ENCODE measurements at places on chromosomes 7 and 10.

GRCh38 chr10:123149568-123150270, 1.8 kb downstream of the HMX2 start:
- peak; percentile 53 for DNase-seq

GRCh38 chr10:33015761-33016547, 57.9 kb upstream of the ITGB1 start:
- peak; percentile 92 for DNase-seq

- peak; percentile 77 for DNase-seq
These were observed 27.2 kb downstream of the GTF2IRD1 start for GRCh38 chr7:74480861-74481417.

GRCh38 chr10:8033812-8034465, 20.5 kb upstream of the GATA3 start:
- DNase-seq, result no peak

DNA sequence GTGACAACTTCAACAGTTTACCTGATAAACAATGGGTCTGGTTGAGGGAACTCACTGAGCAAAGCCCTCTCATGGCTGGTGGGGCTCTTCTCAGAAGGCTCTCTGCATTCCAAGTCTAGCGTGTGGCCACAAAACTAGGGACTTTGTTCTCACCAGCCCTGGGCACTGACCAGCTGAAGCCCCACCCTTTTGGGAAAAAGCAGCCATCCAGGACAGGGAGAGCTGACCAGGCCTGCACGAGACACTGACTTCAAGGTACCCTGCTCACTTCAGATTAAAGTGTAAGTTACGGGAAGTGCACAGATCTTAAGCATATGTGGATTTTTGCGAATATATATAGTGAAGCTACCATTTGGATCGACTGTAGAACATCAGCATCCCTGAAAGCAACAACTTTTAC, 67.4 kb upstream of the LRRC4 start:
- peak; percentile 45 for DNase-seq

DNA sequence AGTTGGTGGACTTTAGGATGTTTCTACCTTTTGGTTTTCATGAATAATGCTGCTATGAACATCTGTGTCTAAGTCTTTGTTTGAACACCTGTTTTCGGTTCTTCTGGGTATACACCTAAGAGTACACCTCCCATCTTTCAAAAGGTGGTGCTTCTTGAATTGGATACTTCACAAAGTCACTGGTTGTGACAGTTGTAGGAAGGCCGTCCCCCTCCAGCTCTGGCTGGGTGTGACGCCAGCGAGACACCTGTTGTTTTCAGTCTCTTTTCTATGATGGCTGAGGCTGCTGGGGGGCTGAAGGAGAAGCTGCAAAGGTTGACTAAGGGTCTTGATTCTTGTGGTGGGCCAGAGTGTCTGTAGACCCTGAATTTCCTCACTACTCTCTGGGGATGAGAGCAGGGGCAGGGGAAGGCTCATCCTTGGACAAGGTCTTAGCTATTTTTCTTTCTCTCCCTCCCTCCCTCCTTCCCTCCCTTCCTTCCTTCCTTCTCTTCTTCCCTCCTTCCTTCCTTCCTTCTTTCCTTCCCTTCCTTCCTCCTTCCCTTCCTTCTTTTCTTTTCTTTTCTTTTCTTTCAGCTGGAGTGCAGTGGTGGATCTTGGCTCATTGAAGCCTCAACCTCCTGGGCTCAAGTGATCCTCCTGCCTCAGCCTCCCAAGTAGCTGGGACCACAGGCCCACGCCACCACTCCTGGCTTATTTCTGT, 5.6 kb downstream of the NEURL1 start:
- no peak for DNase-seq

DNA sequence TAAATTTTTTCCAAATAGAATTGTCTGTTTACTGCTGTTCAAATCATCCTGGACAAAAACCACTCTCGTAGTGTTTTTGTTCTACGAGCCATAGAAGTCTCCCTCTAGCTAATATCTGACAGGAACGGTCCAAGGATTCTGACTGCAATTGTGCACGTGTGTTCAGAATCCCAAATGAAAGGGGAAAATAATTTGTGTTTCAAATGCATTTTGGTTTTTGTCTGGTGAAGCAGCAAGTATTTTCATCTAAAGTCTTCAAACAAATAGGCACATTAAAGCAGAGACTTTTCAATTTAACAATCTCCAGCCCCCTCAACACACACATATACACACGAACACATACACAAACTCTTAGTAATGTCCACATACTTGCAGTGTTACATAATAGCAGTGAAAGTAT, 475 bp downstream of the NEUROD6 start:
- DNase-seq, result no peak

GRCh38 chr7:130560972-130561371, 69.1 kb downstream of the MEST start:
- DNase-seq, result peak; percentile 70

- no peak for DNase-seq
These were observed 118.8 kb downstream of the DIP2C start for GRCh38 chr10:570628-571163.

DNA sequence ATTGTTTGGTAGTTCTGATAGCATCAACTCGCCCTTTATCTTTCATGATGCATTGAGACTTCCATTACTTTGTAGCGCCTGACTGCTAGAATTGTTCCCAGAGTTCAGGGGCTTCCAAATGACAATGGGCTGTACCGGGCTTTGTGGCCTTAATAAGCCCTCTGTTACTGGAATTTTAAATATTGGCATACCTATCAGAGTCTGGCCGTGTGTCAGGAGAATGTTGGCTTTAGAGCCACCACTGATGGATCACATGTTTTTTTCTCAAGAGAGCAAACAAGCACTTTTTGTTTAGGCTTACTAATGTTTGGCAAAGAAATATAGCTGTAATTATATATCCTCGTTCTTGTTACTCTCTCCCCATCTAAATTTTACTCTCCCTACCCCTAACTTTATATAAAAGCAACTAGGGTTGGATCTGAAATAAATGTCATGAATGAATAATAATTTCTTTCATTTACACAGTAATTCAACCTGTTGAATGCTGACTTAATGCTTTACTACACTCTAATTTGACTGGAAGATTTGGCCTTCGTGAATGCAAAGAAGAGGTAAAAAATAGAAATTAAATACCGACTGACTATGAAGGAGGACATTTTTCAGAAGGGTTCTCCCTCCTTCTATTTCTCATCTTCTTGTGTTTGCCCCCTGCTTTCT, 396.7 kb downstream of the AUTS2 start:
- DNase-seq, result no peak

DNA sequence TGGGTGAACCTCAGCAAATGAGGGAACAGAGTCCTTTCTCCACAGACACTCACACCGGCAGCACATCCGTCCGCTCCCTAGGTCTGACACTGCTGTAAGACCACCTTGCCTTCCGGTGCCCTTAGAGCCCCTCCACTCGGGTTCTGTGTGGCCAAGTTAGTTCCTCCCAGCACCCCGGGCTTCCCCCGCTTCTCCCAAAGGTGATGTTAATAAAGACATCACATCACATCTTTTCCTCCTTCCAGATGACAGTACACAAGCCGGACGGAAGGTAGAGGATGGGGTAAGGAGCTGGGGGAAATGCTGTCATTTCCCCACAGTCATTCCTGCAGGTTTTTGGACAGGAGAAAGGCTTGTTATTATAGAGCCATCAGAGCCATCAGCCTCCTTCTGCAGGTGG, 42.3 kb downstream of the OAT start:
- no peak for DNase-seq

- DNase-seq, result no peak
These were observed 264.4 kb downstream of the TNS3 start for GRCh38 chr7:47317487-47317886.

DNA sequence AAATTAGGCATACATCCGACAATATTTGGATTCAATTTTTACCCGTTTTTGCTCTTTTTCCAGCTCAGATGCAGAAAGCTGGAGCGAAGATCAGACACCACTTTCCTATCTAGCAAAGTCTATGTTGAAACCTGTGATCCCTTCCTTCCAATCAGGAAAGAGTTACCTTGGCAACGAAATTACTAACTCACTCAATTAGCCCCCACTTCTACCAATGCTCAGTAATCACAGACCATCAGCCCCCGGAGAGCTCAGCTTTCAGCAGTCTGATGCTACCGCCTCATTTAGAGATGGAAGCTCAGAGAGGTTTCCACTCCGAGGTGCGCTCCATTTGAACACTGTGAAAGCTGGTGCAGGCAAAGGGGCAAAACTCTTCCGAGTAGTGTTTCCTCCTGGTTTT, 6.7 kb downstream of the FRAT1 start:
- DNase-seq, result no peak

DNA sequence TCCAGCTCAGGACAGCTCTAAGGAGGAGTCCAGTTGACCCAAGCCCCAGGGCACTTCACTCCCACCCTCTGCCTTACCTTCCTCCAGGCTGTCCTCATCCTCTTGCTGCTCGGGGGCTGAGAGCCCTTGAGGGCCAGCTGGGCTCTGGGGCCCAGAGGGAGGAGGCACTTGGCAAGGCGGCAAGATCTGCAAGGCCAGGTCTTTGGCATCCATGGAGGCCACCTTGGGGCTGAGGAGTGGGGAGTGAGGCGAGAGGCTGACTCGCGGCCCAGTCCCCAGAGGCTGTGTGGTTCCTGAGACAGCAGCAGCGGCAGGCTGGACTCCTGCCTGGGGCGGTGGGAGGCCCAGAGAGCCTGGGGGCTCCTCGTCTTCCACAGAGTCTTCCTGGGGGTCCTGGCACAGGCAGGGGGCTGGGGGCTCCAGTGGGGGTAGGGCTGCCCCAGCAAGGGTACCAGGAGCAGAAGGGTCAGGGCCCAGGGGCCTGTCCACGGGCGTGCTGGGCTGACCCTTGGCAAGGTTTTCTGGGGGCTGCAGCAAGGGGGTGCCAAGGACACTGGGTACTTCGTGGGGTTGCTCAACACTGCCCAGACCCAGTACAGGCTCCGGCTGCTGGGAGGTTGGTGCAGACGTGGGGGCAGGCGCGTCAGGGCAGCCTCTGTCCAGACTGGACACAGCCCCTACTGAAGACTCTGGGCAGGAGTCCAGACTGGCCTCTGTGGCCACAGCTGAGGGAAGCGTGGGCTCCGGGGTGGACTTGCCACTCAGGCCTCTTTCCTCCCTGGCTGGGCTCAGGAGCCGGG, 6.5 kb downstream of the NACAD start:
- no peak for DNase-seq

DNA sequence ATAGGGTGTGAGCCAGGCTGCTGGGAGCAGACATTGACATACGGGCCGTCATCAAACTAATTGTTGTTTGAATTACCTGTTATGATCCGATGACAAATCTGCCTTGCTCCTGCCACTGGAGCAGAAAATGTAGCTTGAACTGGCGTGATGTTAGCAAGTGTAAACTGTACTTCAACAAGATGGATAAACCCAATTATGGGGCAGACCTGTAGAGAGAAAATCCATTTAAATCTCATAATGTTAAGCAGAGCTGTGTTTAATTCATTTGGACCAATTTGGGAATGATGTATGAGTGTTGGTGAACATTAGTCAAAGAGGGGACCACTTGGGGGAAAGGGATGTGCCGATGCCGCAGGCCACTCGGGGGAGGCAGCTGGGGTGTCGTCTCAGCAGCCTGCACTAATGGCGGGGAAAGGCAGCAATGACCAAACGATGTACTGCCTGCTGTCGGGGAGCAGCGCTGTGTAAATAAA, 27.4 kb downstream of the TCF7L2 start:
- DNase-seq, result no peak

DNA sequence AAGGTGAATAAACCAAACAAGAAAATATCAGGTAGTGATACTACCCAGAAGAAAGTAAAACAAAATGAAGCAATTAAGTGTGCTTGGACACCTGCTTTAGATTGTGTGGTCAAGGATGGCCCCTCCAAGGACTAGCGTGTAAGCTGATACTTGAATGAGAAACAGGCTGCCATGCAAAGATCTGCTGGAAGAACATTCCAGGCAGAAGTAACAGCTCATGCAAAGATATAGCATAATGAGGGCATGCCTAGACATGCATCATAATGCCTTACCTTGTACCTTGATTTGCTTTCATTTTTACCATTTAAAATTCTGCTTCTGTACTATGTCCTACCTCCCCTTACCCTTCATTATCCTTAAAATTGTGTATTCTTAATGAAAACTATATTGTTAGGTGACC, 74.8 kb upstream of the HDAC9 start:
- DNase-seq, result peak; percentile 14

GRCh38 chr7:4707980-4708411, 25.9 kb downstream of the FOXK1 start:
- DNase-seq, result no peak

- DNase-seq, result no peak
These were observed 36.7 kb downstream of the PRF1 start for GRCh38 chr10:70565556-70566514.

DNA sequence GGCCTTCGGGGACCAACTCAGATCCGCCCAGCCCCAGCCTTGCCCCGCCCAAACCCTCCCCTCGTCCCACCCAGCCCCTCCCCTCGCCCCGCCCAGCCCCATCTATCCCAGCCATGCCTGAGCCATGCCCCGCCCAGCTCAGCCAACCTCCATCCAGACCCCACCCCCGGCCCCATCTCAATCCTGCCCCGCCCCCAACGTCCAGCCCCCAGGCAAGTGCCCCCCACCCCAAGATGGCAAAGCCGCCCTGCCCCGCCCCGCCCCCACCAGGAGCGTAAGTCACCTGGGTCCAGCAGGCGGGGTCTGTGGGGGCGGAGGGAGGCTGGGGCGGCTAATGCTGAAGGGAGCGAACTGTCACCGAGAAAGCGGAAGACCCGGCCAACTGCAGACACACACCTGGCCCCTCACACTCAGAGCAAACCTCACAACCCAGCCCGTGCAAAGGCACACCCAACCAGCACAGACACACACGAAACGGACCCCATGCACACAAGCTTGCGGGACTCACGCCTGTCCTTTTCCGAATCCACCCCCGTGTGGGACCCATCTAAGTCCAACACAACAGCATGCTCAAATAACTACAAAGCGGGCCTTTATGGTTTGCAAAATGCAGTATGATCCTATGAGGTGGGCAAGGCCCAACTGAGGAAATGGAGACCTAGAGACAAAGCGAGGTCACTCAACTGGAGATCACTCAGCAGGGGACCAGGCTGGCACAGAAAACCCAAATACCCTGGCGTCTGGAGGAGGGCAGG, 11.5 kb upstream of the OGA start:
- no peak for DNase-seq

- no peak for DNase-seq
These were observed 450.3 kb downstream of the GRID1 start for GRCh38 chr10:85916286-85916685.

- no peak for DNase-seq
These were observed 55.5 kb downstream of the AOAH start for GRCh38 chr7:36668750-36669149.

GRCh38 chr10:43327986-43328385, 43.5 kb upstream of the FXYD4 start:
- no peak for DNase-seq

DNA sequence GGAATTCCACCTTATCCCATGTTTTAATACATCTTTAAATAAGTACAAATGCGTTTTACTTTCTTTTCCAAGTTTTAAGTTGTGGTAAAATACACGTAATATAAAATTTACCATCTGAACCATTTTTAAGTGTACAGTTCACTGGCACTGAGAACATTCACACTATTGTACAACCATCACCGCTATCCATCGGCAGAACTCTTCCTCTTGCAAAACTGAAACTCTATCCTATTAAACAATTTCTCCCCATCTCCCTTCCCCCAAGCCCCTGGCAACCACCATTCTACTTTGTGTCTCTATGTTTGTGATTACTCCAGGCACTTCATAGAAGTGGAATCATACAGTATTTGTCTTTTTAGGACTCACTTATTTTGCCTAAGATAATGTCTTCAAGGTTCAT, 33.8 kb downstream of the HIP1 start:
- no peak for DNase-seq
